Caki2 (cell line): ENCODE measurements at places on chromosomes 5 and 9.

GRCh38 chr5:125814119-125814518, 609.1 kb upstream of the GRAMD2B start:
- DNase-seq: no peak

DNA sequence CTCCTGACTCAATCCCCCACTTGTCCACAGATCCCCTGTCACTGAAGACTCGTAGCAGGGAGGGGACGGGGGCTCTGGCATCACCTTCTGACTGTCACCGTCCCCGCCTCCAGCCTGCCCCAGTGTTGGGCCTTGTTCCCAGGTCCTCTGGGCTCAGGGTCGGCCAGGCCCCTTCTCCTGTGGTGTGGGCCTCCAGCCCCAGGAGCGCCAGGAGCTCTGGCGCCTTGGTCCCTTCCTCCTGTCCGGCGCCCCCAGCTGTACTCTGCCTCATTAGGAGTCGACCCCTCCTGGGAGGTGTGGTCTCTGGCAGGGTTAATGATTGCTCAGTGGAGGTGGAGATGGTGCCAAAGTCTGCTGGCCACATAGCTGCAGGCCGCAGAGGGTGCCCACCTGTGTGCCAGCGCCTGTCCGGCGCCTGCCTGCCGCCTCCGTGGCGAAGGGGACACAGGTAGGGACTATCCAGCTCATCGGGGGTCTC, at the start of gene CDHR2:
Gene CDHR2 (plus strand): TSS at position 376 of the 478 bp plus-strand sequence. CDS start 16,011 bp downstream, outside the sequence.
- peak; percentile 42 for DNase-seq

DNA sequence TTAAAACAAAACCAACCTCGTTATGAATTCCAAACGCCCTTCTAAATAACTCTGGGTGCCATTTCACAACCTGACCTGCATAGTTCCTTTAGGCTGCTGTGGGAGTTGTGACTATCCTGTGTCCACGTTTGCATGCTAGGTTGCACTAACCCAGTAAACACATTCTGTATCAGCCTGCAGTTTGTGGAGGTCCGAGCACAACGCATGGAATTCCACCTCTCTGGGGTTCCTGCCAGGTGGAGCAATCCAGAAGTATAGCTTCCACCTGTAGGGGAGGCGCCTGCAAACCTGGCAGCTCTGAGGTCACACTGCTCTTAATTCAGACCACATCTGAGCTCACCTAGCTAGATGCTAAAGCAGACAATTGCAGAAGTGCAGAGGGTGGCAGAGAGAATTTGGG, 57.2 kb downstream of the MARCHF3 start:
- no peak for DNase-seq

- DNase-seq: no peak
These were observed 808.2 kb downstream of the BRINP1 start for GRCh38 chr9:118561051-118561450.

DNA sequence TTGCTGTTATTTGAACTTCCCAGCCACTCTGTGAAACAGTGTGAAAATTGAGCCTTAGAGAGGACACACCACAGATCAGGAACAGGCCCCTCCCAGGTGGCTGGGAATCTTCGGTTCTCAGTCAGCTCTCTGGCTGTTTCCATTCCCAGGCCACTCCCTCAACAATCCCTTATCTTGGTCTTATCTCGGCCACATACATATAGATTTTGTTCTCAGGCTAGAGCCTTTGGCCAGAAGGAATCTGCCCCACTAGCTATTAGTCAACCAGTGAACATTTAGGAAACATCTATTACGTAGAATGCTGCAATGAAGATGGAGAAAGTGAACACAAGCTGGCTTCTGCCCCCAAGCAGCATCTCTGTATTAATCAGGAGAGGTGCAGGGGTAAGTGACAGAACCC, 21.0 kb upstream of the WWC1 start:
- DNase-seq: no peak

DNA sequence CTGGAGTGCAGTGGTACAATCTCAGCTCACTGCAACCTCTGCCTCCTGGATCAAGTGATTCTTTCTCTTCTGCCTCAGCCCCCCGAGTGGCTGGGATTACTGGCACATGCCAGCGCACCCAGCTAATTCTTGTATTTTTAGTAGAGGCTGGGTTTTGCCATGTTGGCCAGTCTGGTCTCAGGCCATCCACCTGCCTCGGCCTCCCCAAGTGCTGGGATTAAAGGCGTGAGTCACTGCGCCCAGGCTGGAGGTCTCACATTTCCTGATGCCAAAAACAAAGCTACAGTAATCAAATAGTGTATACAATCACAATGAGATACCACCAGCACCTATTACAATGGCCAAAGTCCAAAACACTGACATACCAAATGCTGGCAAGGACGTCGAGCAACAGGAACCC, 51.1 kb downstream of the TTLL11 start:
- DNase-seq: no peak

GRCh38 chr9:109164042-109164441, 3.0 kb downstream of the FRRS1L start:
- DNase-seq: no peak

DNA sequence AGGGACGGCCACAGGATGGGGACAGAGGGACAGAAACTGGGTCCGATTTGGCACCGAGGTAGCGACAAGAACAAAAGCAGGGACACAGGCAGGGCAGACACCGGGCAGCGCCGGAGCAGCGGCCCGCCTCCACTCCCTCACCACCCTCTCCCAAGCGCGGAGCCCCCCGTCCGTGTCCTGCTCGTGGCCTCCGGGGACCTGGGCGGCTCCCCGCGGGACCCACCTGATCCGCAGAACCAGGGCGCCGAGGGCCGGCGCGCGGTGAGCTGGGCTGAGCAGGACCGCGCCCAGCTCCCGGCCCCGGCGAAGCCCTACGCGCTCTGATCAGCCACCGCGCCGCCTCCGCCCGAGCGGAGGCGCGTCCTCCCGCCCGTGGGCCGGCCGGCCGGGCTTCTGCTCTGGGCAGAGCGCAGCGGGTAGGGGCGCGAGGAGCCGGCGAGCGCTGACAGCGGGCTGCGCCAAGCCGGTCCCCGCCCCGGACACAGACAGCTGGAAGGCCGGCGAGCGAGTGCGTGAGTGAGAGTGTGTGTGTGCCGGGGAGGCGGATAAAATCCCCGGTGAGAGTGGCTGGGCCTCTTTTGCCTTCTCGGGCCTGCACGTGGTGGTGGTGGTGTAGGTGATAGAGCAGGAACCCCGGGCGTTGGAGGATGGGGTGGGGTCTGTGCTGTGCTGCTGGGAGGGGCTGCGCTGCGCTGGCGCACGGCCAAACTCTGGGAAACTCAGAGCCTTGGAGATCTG, at the start of gene GGTA1:
Gene GGTA1 (minus strand): TSS at position 418 of the 738 bp plus-strand sequence. CDS start 31,922 bp downstream, outside the sequence.
- peak; percentile 33 for DNase-seq

GRCh38 chr5:93401634-93402213, 179.3 kb downstream of the NR2F1-AS1 start:
- DNase-seq: no peak

DNA sequence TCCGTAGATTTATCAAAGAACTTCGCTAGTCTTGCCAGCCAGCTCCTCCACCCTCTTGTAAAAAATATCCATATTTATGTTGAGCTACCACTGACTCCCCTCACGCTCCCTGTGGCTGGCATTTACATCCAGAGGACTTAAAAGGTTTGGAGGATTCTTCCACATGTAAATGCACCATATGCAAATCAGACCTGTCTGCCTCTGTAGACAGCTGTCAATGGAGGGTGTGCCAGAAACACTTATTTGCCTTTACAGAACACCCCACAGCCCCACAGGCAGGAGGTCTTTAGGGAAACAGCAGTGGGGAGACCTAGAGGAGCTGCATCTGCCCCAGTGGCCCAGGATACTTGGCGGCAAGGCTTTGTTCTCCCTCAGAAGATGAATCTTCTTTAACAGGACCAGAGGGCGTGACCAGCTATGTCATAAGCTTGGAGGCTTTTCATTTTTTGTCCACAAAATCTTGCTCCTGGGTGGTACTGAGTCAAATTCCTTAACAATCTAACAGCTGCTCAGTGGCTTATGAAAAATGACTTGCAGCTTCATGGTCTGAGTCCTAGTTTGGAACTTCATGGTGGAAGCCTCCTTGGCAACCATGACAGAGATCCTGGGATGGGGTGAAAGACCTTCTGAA, 535.8 kb downstream of the EBF1 start:
- DNase-seq: no peak

- DNase-seq: no peak
These were observed 136.5 kb upstream of the PITX1 start for GRCh38 chr5:135170500-135170899.

GRCh38 chr9:31697956-31698355, 686.5 kb upstream of the ACO1 start:
- DNase-seq: no peak

GRCh38 chr5:174844971-174845370, 120.6 kb downstream of the MSX2 start:
- DNase-seq: no peak

DNA sequence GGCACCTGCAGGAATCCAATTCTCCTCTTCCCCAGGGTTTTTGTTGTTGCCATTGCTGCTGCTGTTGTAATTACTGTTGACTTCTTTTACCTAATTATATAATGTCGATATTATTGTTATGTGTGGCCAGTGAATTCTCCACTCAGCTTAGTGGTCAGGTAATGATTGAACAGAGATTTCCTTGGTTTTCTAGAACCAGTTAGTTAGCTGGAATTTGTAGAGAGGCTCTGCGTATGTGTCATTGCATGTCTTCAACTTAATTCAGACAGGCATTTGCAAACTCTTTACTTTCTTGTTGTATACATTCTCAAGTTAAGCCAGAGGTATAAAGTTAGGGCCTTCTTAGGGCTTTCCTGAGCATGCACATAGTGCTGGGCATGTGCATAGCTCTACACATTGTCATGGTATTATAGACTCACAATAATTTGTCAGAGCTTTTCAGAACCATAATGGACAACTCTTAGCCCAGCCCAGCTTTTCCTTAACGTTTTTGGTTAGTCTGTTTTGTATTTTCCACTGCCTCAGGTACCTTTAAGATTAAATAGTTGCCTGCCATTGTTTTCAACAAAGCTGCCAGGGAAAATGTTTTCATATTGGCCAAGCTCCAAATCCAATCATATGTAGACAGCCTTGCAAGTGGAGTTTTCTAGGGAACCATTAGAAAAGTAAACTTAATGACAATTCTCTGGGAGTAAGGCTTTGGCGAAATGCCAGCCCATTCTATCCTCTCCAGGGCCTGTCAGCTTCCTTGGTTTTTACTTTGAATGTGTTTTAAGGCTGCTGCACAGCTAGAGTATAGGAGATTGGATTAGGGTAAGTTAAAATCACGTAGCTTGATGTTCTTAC, 68.1 kb downstream of the UBE2R2 start:
- DNase-seq: peak; percentile 54

GRCh38 chr9:98994172-98995058, 50.7 kb downstream of the COL15A1 start:
- no peak for DNase-seq

- DNase-seq: no peak
These were observed 1651.5 kb downstream of the EFNA5 start for GRCh38 chr5:106019261-106019660.

- no peak for DNase-seq
These were observed 186.0 kb downstream of the TENT4A start for GRCh38 chr5:6899221-6899620.

- DNase-seq: no peak
These were observed 267.8 kb downstream of the MAT2B start for GRCh38 chr5:163773226-163773625.

- no peak for DNase-seq
These were observed 105.3 kb downstream of the KCNN2 start for GRCh38 chr5:114467171-114467570.

DNA sequence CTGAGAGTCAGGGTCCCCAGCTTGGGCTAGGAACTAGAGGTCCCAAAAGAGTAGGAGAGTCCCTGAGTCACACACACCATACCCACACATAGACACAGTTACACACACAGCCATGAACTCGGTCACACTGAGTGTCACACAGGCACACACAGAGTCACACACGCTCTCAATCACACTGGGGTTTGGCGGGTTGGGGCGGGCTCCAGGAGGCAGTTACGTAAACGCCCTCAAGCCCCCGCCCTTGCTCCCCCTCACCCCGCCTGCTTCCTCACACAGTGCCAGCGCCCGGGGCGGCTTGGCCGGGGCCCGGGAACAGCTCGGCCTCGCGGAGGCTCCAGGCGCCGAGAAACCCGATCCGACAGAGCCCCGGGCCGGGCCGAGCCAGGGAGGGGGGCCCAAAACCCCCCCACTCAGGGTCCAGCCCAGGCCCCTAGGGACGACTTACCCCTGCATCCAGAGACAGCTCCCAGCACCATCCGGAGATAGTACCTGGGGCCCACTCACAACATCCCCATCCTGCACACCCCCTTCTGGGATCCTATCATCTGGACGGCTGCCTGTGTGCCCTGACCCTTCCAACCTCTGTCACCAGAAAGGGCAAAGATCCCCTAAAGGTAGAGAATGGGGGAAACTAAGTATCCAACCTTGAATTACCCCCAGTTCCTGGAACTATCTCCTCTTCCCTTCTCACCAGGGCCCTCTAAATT, 3.5 kb upstream of the CNTFR start:
- no peak for DNase-seq

- peak; percentile 7 for DNase-seq
These were observed 1.3 kb downstream of the SDHA start for GRCh38 chr5:219460-219863.

DNA sequence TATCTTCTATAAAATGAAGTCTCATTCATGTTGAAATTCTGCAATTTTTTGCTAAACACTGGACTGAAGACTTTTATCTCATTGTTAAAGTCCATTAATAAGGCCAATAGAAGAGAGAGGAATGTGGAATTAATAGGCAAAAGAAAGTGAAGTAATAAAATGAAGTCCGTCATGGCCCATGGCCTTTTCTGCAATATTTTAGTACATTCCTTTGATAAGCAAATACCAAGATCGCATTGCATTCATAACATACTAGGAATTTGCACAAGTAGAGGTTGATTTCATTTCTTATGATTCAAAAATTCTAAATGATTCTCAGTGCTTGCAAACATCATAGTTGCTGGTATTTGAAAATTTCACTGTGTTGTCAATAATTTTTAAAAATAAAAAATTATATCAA, 664.0 kb downstream of the NR2F1-AS1 start:
- no peak for DNase-seq

DNA sequence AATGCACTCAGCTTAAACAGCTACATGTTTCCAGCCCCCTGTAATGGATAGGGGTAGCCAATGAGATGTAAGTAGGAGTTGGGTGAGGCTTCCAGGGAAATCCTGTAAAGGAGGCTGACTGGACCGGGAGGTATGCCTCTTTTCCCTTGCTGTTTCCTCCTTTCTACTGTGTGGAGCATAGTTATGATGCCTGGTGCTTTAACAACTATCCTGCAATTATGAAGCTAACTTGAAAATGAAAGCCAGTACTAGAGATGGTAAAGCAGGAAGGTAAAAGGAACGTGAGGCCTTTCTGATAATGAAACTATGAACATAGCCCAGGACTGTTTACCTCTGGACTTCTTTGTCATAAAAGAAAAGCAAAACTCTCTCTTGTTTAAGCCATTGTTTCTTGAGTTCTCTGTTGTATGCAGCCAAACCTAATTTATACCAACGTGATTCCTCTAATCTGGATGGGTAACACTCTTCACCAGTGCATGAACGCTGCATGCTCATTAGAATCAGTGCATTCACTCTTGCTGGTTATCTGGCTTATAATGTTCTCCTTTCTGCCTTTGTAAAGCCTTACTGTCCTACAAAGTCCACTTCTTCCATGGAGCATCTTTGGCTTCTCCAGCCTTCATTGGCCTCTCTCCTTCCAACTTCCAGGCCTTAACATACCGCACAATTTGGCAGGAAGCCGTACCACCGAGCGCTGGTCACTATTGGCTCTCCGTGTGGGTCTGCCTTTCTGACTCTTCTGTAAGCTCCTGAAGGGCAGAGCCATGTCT, 8.3 kb upstream of the ARHGEF28 start:
- DNase-seq: no peak
